ENCODE measurements at places on chromosomes 6 and 20.

DNA sequence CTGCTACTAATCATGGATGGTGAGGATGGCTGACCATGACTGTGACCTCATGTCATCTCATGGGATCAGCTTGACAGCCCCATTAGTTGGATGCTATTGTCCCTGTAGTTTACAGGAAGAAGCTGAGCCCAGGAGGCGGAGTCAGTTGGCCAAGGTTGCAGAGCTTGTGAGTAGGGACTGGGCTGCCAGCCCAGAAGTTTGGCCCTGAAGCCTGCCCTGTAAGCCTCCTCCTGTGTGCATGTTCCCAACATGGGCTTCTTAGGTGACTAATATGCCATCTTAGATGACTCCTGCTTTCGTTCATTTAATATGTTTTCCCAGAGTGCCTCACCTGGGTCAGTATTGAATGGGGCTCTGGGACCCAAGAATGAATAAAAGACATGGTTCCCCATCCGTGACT lies 6.9 kb downstream of the EDN3 start:
- no peak for DNase-seq

DNA sequence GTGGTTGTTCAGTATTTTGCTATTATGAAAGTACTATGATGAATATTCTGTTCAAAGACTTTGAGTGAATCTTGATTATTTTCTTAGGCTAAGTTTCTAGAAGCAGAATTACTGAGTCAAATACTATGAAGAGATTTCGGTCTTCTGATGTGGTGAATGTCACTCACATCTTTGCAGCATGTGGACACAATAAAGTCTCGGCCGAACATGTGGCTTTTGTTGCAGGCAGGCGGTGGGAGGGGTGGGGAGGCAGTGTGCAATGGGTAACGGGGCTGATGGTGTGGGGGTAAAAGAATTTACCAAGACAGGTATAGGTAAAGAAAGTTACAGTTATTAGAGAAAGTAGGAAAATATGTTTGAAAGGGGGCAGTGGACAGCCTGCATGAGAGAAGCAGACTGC lies 156.4 kb upstream of the DTNBP1 start:
- no peak for DNase-seq

- DNase-seq: no peak
Observed at GRCh38 chr6:14089224-14089623, 28.3 kb upstream of the CD83 start.

- DNase-seq: no peak
Observed at GRCh38 chr6:168427184-168427583, 13.8 kb upstream of the SMOC2 start.

GRCh38 chr20:58141971-58142842 lies 86.2 kb downstream of the ANKRD60 start:
- no peak for DNase-seq

GRCh38 chr20:17733767-17734304 lies 34.1 kb downstream of the BANF2 start:
- DNase-seq: no peak

GRCh38 chr6:31247813-31248212 lies 24.1 kb downstream of the HLA-C start:
- DNase-seq: no peak
